Chondrocyte (in vitro differentiated cells): ENCODE measurements at places on chromosomes 2 and 18. TPM values are rescaled to one million over a fixed set of nuclear protein-coding genes. Genes with fewer than 3 reads are reported as not detected.

GPR17 gene
- total RNA-seq = not detected in 3 replicates

IL36RN gene
- total RNA-seq = not detected in 3 replicates

CHN1 gene
- 18.4 to 66.1 TPM (median 23.1 TPM) in 3 replicates for total RNA-seq

SP140 gene
- 0.60 TPM in 1 of 3 replicates, not detected in the others for total RNA-seq

NT5DC4 gene
- not detected in 3 replicates for total RNA-seq

PTGR3 gene
- 8.9 to 10.4 TPM (median 10.3 TPM) in 3 replicates for total RNA-seq

SEMA4F gene
- 14.7 to 17.4 TPM (median 16.7 TPM) in 3 replicates for total RNA-seq

PPP1R1C gene
- 0.52 to 2.9 TPM (median 1.2 TPM) in 3 replicates for total RNA-seq

SLC30A3 gene
- total RNA-seq = 0.17 to 0.31 TPM in 2 of 3 replicates, not detected in the other

IL1A gene
- total RNA-seq = not detected in 3 replicates

HK2 gene
- total RNA-seq = 18.5 to 32.6 TPM (median 31.4 TPM) in 3 replicates

PIKFYVE gene
- 24.7 to 29.3 TPM (median 28.3 TPM) in 3 replicates for total RNA-seq

KIAA2012 gene
- not detected in 3 replicates for total RNA-seq

C1QL2 gene
- total RNA-seq = not detected in 3 replicates

EVA1A gene
- total RNA-seq = 19.8 to 27.3 TPM (median 20.9 TPM) in 3 replicates

ANKRD30BL gene
- not detected in 3 replicates for total RNA-seq

ARHGAP28 gene
- 17.9 to 25.1 TPM (median 18.1 TPM) in 3 replicates for total RNA-seq

PAPOLG gene
- 10.0 to 13.2 TPM (median 12.7 TPM) in 3 replicates for total RNA-seq

SERPINB12 gene
- not detected in 3 replicates for total RNA-seq

DCDC2C gene
- total RNA-seq = not detected in 3 replicates

RAB31 gene
- total RNA-seq = 82.4 to 89.6 TPM (median 87.7 TPM) in 3 replicates

NCKAP5 gene
- total RNA-seq = 0.51 to 1.9 TPM (median 0.87 TPM) in 3 replicates
